ENCODE measurements at places on chromosomes 3 and 15.

- DNase-seq: no peak
Measured at GRCh38 chr3:183252973-183253527, at the start of gene B3GNT5. Gene B3GNT5, plus strand, starts transcription at chr3:183253253. Its CDS starts 16,546 bp downstream, at chr3:183269799.

- DNase-seq: no peak
Measured at GRCh38 chr3:176906046-176906905, 291.0 kb downstream of the TBL1XR1 start.

- no peak for DNase-seq
Measured at GRCh38 chr3:31422237-31422636, 110.5 kb upstream of the STT3B start.

- DNase-seq: no peak
Measured at GRCh38 chr15:92289733-92290132, 103.9 kb upstream of the ST8SIA2 start.

DNA sequence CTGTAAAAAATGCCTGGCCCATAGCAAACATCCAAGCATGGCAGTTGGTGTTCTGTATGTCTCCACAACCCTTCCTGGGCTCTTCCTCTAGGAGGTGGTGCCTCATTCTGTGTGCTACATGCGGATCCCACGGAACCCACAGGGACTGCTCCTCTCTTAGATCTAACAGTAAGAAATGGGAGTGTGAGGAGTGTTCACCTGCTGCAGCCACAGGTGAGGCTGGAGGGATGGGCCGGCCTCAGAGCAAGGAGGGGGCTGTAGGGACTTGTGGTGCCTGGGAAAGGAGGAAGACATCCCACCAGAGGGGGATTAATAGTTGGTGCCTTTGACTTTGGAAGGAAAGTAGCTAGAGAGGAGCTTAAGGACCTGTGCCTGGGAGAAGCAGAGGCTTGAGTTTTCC is 22.2 kb downstream of the SEMA3G start:
- DNase-seq: no peak

Measured in globus pallidus (tissue), 1 donor.